ENCODE measurements at places on chromosomes 11 and 22. TPM values are rescaled to one million over a fixed set of nuclear protein-coding genes. Genes with fewer than 3 reads are reported as not detected.

GRCh38 chr11:16779436-16779835 is 41.0 kb downstream of the C11orf58 start:
- no peak overlapping the region for H3K27ac ChIP-seq
- no peak for DNase-seq
- H3K4me3 ChIP-seq, result no peak overlapping the region
- no peaks in the 10 kb centered on the region for H3K4me1 ChIP-seq
- H3K36me3 ChIP-seq, result no peaks in the 10 kb centered on the region
- no peaks in the 10 kb centered on the region for H3K27me3 ChIP-seq

DNA sequence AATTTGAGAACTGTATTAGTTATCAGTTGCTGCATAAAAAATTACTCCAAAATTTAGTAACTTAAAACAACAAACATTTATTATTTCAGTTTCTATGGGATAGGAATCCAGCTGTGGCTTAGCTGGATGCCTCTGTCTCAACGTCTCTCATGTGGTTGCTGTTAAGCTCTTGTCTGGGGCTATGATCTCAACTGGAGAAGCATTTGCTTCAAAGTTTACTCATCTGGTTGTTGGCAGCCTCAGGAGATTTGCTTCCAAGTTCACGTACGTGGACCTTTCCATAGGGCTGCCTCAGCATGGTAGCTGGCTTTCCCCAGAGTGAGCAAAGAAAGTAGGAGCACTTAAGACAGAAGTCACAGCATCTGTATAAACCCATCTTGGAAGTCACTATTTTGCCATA is 144.9 kb upstream of the SESN3 start:
- no peak for DNase-seq
- H3K4me1 ChIP-seq, result no peaks in the 10 kb centered on the region
- H3K4me3 ChIP-seq, result no peak overlapping the region
- no peak overlapping the region for H3K27ac ChIP-seq
- H3K36me3 ChIP-seq, result no peaks in the 10 kb centered on the region

GRCh38 chr11:132626446-132626845 is 905.9 kb downstream of the OPCML start:
- H3K4me3 ChIP-seq, result no peak overlapping the region
- no peak for DNase-seq
- no peaks in the 10 kb centered on the region for H3K4me1 ChIP-seq

DNA sequence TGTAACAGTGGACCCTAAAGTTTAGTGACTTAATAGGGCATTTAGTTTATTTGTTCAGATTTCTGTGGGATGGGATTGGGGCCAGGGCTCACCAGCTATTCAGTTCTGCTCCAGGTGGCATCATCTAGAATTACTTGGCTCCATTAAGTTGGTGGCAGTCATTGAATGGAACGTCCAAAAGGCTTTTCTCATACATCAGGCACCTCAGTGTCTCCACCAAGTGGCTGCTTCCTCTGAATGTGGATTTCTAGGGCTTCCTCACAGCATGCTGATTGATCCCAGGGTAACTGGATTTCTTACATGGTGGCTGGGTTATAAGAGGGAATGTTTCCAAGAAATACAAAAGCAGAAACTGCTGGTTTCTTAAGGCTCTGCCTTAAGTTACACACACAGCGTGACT is 34.7 kb downstream of the USP47 start:
- H3K27me3 ChIP-seq, result no peaks in the 10 kb centered on the region
- H3K27ac ChIP-seq, result no peak overlapping the region
- peak; percentile 23 for DNase-seq
- H3K4me1 ChIP-seq, result peaks cover 44% of the 10 kb centered on the region

- H3K27me3 ChIP-seq, result no peaks in the 10 kb centered on the region
- peaks cover 22% of the 10 kb centered on the region for H3K4me1 ChIP-seq
- DNase-seq, result no peak
- no peak overlapping the region for H3K27ac ChIP-seq
These were observed 7.6 kb downstream of the TSPAN32 start for GRCh38 chr11:2309251-2310072.

DNA sequence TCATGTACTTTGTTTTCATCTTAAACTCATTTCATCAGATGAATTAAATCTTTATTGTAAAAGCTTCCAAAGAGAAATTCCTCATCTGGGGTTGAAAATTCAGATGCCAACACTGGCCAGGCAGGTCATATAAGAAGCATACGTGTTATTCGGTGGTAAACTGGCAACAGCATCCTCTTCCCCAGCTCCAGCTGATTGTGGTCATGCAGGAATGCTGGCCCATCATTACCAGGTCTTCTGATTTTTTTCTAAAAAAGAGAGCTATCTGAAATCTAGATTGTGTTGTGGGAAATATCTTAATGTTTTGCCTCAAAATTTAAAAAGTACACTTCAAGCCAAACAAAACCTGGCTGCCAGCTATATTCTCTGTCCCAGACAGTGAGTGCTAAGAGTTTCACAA is 53.6 kb downstream of the ARFGAP2 start:
- peaks cover 2% of the 10 kb centered on the region for H3K36me3 ChIP-seq
- H3K27me3 ChIP-seq, result no peaks in the 10 kb centered on the region
- no peak for DNase-seq
- H3K4me1 ChIP-seq, result no peaks in the 10 kb centered on the region
- H3K4me3 ChIP-seq, result no peak overlapping the region
- no peak overlapping the region for H3K27ac ChIP-seq

GRCh38 chr22:17911312-17911705 is 113.1 kb downstream of the MICAL3 start:
- no peaks in the 10 kb centered on the region for H3K27me3 ChIP-seq
- H3K36me3 ChIP-seq, result no peaks in the 10 kb centered on the region
- no peak overlapping the region for H3K4me3 ChIP-seq

DNA sequence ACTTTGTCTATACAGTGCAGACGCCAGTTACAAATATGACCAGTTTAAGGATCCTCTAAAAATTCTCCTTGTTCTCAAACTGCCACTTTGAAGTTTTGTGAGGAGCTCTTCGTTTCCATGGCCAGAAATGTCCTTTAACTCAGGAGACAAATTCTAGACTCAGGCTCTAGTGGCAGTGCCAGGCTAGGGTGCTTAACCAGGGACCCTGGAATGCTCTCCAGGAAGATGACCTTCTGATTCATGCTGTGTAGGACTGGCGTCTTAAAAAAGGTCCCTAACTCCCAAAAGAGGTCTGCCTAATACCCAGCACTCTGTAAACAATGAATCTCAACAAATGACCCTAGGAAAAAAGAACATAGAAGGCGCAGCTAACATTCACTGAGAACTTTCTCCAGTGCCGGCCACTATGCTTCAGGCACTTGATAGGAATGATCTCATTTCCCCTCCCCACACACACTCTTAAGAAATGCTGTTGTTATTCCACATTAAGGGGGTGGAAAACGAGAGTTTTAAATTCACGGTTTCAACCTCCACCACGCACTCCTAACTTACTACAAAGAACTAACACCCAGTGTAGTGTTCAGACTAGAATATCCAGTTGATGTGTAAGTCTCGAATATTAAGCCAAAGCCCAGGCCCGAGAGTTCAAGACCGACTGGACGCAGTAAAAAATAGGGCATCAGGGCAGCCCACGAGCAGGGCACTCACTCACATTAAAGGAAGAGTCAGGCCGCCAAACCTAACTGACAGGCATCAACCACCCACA is 747 bp downstream of the NXF1 start:
- peaks cover 41% of the 10 kb centered on the region for H3K36me3 ChIP-seq
- no peaks in the 10 kb centered on the region for H3K27me3 ChIP-seq
- DNase-seq, result peak; percentile 59
- H3K4me1 ChIP-seq, result peaks cover 32% of the 10 kb centered on the region

- H3K27ac ChIP-seq, result no peak overlapping the region
- no peak overlapping the region for H3K4me3 ChIP-seq
- H3K36me3 ChIP-seq, result no peaks in the 10 kb centered on the region
- H3K27me3 ChIP-seq, result peaks cover 7% of the 10 kb centered on the region
These were observed 640.9 kb downstream of the BRD1 start for GRCh38 chr22:49186762-49187161.

DNA sequence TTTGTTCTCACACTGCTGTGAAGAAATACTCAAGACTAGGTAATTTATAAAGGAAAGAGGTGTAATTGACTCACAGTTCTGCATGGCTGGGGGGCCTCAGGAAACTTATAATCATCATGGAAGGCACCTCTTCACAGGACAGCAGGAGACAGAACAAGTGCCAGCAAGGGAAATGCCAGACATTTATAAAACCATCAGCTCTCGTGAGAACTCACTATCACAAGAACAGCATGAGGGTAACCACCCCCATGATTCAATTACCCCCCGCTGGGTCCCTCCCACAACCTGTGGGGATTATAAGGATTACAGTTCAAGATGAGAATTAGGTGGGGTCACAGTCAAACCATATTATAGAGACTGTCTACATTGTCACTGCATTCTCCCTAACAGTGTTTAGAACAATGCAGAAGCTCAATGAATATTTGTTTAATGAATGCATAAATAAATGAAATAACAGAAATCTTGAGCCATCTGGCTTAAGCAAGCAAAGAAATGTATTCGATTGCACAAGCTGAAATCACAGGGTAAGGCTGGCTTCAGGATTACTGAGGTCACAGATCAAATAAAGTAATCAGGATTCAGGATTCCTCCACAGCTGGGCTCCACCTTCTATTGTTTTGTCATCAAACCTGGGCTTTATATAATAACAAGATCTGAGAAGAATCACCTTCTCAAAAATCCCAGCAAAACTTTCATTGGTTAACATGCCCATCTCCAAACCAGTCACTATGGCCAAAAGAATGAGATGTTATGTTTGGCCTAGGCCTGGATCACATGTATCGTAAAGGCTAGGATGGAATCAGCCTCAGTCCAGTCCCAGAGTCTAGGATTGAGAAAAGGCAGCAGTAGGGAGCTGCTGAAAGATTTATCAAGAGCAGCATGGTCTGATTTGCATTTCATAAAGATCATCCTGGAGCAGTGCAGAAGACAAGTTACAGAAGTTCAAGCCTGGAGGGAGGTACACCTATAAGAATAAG is 137.8 kb upstream of the UBASH3B start:
- no peaks in the 10 kb centered on the region for H3K4me1 ChIP-seq
- peaks cover 9% of the 10 kb centered on the region for H3K27me3 ChIP-seq
- no peak overlapping the region for H3K27ac ChIP-seq

DNA sequence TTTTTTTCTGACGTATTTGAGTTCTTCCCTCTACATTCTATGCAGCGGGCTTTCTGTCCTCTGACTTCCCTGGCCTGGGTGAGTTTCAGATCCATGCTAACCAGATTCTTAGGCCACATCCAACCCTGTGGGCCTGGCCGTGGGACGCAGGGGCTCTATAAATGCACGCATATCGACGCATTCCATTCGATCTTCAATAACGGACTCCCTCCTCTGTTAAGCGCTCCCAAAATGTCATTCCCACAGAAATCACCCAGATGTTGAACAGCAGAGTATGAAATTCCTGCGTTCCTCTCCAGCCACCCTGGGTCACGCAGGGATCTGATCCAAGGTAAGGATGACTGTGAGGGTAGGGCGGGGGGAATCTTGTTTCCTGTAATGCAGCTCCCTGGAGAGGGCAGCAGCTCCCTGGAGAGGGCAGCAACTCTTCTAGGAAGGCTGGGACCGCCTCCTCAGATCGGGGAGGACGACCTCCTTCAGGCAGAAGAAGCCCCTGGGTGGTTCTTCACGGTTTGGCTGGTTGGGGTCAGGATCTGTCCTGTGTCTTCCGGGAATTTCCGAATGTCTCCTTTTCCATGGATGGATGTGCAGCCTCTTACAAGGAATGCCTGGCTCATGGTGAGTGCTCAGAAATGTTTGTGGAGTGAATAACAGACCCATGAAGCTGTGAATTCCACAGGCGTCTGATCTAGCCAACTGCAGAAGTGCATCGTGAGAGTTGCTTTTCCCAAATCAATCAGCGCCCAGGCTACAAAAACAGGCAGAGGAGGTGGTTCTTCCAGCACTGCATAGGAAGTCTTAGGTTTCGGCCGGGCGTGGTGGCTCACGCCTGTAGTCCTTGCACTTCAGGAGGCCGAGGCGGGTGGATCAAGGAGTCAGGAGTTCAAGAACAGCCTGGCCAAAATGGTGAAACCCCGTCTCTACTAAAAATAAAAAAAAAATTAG is 12.2 kb downstream of the MRGPRD start:
- H3K4me3 ChIP-seq, result no peak overlapping the region
- H3K36me3 ChIP-seq, result no peaks in the 10 kb centered on the region
- no peaks in the 10 kb centered on the region for H3K27me3 ChIP-seq
- no peak overlapping the region for H3K27ac ChIP-seq
- no peak for DNase-seq
- peaks cover 13% of the 10 kb centered on the region for H3K4me1 ChIP-seq

DNA sequence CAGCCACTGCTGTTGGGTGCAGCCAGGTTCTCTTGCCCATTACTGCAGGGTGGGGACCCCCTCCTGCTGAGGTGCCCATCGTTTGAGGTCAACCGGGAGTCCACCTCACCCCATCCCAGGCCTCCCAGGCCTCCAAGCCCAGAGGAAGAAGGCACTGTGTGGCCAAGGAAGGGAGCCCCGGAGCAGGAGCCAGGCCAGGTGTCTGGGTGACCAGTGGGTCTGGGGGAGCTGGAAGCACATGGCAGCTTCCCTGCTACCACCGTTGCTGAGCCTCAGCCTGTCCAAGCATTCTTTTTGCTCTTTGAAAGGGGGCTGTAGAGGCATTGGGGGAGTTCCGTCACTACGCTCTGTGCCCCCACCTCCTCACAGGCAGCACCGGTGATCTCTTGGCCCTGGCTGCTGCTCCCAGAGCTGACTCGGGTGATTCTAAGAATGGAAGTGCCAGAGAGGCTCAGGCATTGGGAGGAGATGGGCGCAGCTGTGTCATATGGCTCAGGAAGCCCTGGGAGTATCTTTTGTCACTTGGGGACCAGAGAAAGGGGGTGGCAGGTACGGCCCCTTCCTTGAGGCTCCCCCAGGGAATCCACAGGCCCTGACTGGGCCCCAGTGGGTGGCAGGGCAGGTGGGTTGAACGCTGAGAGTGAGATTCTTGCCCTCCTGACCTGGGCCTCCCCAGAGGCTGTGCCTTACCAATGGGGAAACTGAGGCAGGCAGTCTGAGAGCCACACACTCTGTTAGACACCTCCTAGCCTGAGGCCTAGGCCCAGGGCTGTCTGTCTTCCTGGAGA is 1.9 kb downstream of the SEPTIN5 start:
- H3K36me3 ChIP-seq, result no peaks in the 10 kb centered on the region
- H3K4me1 ChIP-seq, result peaks cover 11% of the 10 kb centered on the region
- peaks cover 22% of the 10 kb centered on the region for H3K27me3 ChIP-seq
- no peak overlapping the region for H3K4me3 ChIP-seq
- no peak for DNase-seq

DNA sequence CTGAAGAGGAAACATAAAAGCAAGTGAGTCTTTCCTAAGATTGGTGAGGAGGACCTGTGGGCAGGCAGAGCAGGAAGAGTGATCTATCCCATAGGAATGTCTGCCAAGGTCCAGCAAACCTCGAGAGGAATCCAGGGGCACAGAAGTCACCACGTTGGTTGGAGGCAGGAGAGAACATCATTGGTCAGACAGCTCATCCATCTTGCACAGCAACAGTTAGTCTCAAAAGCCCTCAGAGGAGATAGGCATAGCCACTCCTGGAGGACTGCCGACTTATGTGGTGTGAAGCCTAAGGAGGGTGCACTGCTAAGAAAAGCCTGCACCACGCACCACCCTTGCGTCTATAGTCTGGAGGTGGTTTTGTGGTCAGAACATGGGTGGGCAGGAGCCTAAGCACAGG is 109.1 kb downstream of the RASSF10 start:
- H3K27me3 ChIP-seq, result peaks cover 33% of the 10 kb centered on the region
- H3K4me3 ChIP-seq, result no peak overlapping the region

GSTP1 gene
- 463 TPM for total RNA-seq

MRGPRF gene
- total RNA-seq, result not detected
